Kidney epithelial cell (primary cell): ENCODE measurements at places on chromosomes 7 and 10. TPM values are rescaled to one million over a fixed set of nuclear protein-coding genes. Genes with fewer than 3 reads are reported as not detected.
A peak's percentile ranks its signal among the peaks of the same experiment; 100 is the strongest.

- no peak for DNase-seq
These were observed 58.1 kb downstream of the KIF20B start for GRCh38 chr10:89759531-89759930.

GRCh38 chr10:32347363-32348022 is 535 bp upstream of the EPC1 start:
- DNase-seq, result no peak

GRCh38 chr7:64758151-64758550 is 36.1 kb upstream of the ZNF138 start:
- DNase-seq, result no peak

DNA sequence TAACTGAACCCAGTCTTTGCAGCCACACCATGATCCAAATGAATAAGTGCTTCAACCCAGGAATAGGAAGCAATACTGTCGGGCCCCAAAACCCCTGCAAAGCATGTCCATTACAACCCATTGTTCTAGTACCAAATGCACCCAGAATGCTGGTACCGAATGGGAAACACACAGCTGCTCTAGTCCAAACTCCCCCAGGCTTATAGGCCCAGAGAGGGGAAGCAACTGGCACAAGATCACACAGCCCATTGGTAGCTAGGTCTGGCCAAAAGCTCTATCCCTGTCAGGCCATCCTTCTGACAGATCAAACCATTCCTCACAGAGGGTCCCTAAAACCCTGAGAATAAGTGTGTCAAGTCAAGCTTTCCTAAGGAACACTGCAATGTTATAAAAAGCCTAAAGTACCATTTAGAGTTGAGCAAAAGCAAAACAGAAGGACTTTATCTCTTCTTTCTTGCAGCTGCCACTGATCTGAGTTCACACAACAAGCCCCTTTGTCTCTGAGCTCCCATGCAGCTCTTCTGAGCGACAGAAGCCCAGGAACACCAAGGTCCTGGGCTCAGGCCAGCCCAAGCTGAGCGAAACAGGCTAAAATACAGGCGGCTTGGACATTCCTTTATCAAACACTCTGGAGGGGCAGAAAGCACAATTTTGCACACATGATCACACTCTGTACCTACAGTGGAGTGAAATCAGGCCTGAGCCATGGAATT is 116.7 kb downstream of the SGMS1 start:
- no peak for DNase-seq

DNA sequence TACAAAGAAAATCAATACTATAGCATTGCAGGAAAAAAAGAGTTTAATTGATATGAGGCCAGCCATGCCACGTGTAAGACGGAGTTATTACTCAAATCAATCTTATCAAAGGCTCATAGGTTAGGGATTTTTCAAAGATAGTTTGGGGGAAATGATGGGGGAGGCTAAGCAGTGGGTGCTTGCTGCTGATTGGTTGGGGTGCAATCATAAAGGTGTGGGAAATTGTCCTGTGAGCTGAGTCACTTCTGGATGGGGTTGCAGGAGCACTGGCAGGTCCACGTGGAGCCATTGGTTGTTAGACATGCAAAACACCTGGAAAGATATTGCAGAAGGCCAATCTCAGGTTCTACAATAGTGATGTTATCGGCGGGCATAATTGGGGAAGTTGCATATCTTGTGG is 319.2 kb upstream of the COBL start:
- no peak for DNase-seq

DNA sequence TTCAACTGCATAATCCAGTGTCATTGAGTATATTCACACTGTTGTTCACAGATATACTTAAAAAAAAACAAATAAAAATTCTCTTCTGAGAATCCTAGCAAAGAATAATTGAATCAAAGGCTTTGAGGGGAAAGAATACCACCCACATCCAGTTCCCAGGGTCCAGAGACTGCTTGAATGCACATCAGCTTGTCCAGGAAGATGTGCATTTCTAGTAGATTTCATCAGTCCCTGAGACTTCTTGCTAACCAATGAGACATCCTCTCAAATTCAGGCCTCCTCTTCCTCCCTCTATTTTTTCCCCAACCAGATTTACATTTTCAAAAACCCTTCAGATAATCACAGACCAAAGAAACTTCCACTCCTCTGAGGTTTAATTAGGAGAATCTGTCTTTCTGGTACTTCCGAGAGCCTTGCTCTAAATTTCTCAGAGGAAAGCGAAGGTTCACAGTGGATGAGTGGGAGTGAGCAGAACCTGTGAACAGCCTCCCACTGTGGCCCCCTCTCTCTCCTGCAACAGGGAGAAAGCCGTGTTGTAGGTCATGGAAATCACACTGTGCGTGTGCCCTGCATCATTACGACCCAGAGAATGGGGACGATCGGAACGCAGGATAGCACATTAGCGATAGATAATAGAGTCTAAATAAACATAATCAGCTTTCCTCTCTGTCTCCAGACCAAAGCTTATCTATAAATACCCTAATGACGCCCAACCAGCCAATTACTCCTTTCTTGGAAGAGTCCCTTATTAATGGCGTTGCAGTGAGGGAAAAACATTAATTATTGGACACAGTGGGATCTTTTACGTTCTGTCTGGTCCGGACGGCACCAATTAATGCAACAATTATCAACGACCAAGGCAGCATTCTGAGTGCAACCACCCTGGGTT is 212.5 kb downstream of the EMX2 start:
- DNase-seq, result no peak

DNA sequence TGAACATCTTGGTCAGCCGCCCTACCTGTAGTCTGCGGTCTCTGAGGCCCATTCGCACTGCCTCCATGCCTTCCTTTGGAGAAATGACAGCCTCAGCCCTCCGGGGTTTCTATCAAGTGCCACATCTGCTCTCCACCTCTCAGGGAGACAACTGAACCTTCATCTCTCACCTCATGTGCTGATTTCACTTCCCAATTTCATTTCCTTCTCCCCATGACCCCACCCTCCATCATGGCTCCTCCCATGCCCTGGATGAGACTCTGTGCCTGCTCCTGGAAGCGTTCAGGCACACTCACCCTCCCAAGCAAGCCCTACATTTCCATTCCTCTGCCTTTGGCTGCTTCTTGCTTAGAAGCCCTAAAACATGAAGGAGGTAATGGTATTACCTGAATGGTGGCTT is 7.8 kb upstream of the SCD start:
- DNase-seq, result no peak

DNA sequence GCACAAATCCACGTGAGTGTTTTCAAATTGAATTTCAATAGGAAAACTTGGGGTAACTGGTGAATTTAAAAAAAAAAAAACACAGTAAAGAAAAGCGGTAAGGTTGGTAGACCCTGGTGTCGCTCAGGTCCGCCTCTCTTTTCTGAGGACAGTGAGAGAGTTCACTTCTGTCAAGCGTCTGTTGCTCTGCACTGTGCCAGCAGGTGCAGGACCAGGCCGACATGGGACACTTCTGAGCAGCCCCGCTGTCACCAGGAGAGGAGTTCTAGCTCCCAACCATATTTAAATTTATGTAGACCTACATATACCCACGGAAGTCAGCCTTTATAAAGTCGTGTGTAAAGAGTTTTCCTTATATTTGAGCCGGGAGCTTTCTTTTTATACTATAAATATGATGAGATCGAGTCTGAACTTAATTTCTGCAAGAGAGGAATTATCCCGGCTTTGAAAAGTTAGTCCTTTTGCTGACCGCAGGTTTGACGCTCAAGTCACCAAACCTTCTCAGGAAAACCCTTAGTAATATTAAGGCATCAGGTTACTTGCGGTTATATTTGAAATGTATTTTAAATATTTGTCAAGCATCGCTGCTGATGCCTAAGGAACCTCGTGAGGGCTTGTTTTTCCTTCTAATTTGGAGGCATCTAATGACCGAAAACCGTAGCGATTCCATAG is 531 bp downstream of the IKZF1 start:
- no peak for DNase-seq

DNA sequence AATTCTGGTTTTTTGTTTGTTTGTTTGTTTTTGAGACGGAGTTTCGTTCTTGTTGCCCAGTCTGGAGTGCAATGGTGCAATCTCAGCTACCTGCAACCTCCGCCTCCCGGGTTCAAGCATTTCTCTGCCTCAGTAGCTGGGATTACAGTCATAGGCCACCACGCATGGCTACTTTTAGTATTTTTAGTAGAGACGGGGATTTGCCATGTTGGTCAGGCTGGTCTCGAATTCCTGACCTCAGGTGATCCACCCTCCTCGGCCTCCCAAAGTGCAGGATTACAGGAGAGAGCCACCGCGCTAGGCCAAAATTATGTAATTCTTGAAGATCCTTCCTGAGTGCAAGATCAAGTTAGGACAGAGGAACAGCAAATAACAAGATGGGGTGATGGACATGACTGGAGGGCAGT is 719 bp downstream of the ZNF33B start:
- no peak for DNase-seq

DNA sequence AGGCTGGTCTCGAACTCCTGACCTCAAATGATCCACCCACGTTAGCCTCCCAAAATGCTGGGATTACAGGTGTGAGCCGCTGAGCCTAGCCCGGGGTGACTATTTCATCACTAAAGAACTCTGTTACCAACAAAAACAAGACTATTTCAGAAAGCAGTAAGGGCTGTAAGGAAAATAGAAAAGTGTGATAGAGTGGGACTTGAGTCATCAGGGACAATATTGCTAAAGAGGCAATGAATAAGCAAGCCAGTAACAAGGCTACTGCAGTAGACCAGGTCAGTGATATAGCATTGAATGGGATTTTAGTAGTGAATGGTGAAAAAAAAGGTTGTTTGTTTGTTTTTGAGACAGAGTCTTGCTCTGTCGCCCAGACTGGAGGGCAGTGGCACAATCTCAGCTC is 51.7 kb downstream of the SVOPL start:
- no peak for DNase-seq

DNA sequence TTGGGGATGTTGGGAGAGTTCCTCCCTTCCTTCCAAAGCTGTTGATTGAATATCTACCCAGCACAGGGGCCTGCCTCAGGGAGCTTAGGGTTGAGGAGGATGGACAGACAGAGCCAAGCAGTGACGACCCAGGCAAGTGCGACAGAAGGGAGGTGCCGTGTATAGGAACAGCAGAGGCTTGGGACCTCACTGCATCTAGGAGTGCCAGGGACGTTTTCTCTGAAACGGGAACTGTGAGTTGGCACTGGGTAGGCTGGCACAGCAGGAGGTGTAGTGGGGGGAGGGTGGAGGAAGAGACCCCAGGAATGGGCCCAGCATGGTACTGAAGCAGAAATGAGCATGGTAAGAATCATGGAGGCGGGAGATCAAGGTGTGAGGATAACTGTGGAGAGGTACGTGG is 55.3 kb upstream of the MGMT start:
- no peak for DNase-seq

- no peak for DNase-seq
These were observed 20.4 kb downstream of the PTPRN2 start for GRCh38 chr7:158567153-158567603.

DNA sequence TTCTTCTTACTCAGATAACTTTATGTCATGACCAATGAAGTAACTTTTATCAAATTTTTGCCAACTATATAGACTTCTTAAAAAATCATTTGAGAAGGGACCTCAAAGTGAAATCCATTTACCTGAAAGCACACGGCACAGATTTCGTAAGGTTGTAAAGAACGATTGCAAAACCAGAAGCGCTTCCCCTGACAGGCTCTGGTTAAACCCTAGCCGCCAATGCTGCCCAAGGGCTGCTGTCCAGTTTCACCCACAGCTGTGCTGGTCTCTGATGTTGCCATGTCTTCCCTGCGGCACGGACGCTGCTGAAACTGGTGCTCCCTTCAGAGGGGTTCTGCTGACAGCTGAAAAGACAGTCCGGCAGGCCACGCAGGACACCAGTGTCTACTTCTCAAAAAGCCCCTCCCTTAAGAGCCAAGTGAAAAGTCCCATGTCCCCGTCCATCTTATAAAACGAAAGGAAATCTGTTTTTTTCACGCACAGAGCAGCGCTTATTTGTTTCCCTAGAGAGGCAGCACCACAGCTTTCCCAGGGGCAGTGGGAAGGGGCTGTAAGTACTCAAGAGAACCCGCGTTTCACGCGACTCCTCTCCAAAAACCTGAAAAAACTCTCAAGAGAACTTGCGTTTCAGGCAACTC is 32.5 kb downstream of the GNA12 start:
- DNase-seq, result no peak

GRCh38 chr10:132458586-132459300 is 61.7 kb downstream of the PWWP2B start:
- no peak for DNase-seq

DNA sequence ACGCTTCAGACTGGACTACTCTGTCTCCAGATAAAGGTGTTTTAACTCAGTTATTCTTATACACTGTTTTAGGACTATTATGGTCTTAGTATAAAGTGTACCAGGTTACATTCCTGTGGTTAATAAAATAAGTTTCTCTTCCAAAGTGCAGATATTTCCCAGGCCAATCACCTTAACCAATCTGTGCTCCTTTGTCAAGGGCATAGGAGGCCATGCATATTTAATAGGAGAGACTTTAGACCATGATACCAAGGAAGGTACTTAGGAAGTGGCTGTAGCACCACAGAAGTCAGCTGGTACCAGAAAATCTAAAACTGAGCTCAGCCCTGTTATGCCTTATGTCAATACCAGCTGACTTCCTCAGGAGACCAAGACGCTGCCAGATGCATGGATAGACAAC is 226.5 kb upstream of the TMEM72 start:
- no peak for DNase-seq

DNA sequence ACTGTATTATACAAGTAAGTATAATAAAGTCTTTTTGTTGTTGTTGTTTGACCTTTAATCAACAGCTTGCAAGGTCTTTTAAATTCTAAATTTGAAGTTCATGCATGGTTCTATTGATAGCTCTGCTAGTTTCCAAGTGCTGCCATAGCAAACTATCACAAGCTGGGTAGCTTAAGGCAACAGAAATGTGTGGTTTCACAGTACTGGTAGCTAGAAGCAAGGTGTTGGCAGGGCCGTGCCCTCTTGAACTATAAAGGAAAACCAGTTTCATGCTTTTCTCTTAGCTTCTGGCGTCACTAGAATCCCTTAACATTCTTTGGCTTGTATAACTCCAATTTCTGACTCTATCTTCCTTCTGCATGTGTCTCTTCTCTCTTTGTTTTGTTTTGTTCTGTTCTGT is 1021.9 kb upstream of the AUTS2 start:
- DNase-seq, result no peak

GRCh38 chr10:24334279-24334939 is 125.5 kb downstream of the KIAA1217 start:
- DNase-seq, result no peak

- DNase-seq, result peak; percentile 97
These were observed 168.0 kb upstream of the RHEB start for GRCh38 chr7:151687523-151688235.

The TMEM184A gene
- total RNA-seq, result 5.7 and 5.8 TPM in 2 replicates

The MRLN gene
- not detected in 2 replicates for total RNA-seq

The PVRIG gene
- total RNA-seq, result not detected in 2 replicates

The SLC26A4 gene
- 0.14 and 0.25 TPM in 2 replicates for total RNA-seq

The CLDN4 gene
- 892 and 990 TPM in 2 replicates for total RNA-seq

The MPP7 gene
- total RNA-seq, result 2.3 and 2.4 TPM in 2 replicates

The ANTXRL gene
- total RNA-seq, result not detected in 2 replicates
